Nephron progenitor cell (in vitro differentiated cells): ENCODE measurements at places on chromosomes 2 and 18.

DNA sequence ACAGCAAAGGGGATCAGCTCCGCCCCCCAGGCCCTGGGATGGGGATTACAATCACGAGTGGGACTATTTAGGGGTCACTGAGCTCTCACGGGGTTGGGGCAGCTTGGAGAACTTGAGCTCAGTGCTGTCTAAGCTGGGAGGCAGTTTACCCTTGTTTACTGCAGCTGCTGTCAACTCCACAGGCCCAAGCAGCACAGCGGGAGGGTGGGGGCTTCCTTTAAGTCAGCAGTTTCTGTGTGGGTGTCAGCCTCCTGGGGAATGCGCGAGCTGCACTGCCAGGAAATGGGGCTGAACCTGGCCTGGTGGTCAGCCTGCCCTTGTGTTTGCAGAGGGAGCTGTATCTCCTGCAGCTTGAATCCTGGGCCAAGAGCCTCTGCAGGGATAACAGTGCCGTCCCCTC, 29.8 kb downstream of the TOGARAM2 start:
- peak; percentile 22 for DNase-seq

- DNase-seq, result no peak
Measured at GRCh38 chr18:4351005-4351404, 104.1 kb downstream of the DLGAP1 start.

DNA sequence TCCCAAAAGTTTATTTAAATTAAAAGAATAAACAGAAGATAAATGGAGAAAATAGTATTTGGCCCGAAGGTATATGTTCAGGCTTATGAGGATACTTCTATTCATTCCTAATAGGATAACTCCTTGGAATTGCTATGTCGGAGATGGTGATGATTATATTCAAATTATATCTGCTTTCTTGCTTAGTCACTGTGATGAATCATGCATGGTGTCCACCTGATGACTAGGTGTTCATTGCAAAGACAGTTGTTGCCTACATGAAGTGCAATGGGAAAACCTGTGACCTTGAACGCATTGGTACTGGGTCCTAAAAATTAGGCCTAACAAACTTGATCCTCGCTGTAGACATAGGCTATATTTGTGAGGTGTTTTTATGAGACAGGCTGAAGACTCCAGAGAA, 617.3 kb upstream of the ZEB2 start:
- DNase-seq, result no peak

GRCh38 chr2:85852152-85852840, 36.5 kb downstream of the ST3GAL5 start:
- DNase-seq, result no peak

GRCh38 chr18:57389271-57389670, 36.9 kb downstream of the ST8SIA3 start:
- DNase-seq, result no peak

DNA sequence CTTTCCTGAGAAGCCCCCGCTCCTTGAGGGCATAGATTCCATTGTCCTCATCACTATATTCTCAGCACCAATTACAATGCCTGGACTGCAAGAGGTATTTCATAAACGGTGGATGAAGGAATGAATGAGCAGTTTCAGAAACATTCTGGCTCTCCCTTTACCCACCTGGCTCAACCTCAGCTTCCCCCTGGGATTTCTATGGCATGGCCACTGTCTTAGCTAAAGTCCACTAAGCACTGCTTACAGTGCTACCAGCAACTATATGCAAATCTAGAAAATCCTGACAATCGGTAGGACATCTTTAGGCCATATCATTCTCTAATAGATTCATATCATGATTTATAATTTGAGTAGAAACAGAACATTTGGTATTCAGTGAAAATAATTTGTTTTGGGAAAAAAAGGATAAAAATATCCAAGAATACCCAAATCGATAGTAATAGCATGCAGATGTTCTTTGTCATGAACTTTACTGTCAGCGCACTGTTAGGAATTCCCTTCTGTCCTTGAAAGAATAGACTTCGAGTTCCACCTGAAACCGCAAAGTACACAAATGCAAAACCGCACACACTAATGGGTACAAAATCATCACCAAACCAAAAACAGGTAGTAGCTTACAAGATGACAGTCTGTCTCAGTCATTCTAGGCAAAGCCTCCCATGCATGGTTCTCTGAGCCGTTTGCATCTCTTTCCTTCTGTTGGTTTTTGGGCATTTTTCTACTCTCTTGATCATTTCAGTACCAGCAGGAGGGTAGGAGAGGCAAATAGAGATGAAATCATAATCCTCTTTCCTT, 303.6 kb upstream of the ID2 start:
- DNase-seq, result no peak

GRCh38 chr2:145085612-145086011, 565.7 kb upstream of the ZEB2 start:
- DNase-seq, result no peak

GRCh38 chr2:60853531-60853930, 27.8 kb upstream of the REL start:
- no peak for DNase-seq

DNA sequence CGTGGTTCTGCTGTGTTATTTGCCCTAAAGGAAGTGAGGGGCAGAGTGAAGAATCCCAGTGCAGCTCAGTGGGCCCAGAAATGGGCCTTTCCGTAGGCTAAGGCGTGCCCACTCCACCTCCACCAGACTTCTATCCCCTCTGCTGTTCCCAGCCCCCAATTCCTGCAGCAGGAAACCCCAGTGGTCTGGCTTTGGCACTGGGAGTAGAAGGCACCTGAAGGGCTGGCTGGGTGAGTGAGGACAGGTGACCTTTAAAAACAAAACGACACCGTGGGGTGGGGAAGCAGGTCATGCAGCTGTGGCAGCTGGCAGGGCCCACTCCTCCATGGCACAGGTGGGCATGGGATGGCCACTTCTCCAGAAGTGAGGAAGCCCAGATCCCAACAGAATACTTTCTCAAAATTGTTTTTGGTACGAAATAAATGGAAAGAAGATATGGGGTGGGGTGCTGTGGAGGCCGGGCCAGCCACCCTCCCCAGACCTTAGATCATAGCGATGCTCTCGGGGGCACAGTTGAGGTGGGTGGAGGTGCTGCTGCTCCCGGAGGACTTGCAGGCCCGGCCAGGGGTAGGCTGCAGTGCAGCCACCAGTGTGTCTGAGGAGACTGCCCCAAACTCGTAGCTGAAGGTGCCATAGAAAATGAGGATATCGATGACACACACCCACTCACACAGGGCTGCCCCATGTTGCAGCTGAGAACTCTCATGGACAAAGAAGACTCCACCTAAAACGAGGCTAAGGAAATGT, 3.2 kb downstream of the RNF181 start:
- no peak for DNase-seq

DNA sequence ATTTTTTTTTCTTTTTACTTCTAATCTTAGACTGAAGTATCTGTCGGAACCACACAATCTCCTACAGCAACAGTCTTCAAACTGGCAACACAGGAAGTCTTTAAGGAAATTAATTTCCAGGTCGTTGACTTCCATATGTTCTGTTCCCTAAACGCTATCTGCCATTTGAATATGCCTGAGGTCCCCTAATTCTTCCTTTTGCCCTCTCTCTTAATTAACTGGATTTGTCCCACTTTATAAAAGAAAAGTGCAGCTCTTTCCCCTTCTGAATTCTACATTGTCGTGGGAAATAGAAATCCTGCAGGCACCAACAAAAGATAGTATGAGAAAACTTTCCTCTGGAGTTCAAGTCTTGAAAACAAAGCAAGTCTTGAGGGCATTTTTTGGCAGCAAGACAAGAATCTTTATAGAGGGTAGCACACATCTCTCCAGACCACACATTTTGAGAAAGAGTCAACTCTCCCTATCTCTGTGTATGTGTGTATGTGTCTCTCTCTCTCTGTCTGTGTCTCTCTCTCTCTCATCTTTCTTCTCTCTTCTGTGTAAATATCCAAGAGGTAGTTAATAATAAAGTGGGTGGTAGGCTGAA, 879.8 kb downstream of the SOCS6 start:
- DNase-seq, result no peak

DNA sequence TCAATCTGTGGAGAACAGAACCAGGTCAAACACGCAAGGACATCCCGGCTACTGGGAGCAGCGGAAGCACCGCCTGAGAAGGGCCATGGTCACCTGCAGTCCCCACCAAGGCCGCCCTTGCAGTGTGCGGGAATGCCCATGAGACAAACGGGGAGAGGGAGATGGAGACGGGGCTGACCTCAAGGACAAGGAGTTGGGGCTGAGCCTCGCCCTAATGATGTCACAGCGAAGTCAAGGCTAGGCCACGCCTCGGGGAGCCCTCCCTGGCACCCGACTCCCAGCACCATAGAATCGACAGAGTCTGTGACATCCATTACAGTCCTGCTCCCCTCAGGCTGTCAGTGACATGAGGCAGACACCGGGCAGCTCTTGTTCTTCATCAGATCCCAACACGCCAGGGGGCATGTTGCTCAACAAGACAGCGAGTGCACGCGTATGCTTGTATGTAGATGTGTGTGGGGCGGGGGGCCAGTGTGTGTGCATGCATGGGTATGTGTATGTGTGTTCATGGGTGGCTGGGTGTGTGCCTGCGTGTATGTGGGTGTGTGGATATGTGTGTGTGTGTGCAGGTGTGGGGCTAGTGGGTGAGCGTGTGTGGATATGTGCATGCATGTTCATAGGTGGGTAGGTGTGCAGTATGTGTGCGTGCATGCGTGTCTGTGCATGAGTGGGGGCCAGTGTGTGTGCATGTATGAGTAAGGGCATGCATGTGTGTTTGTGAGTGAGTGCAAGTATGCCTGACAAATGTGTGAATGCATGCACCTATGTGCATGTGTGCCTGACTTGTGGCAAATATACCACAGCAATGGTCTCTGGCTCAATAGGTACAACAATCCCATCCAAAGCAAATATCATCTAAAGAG, 57.0 kb downstream of the ANKMY1 start:
- no peak for DNase-seq

- no peak for DNase-seq
Measured at GRCh38 chr2:165529130-165529529, 59.6 kb downstream of the CSRNP3 start.

- DNase-seq, result no peak
Measured at GRCh38 chr2:240622531-240623235, 2.6 kb upstream of the GPR35 start.

DNA sequence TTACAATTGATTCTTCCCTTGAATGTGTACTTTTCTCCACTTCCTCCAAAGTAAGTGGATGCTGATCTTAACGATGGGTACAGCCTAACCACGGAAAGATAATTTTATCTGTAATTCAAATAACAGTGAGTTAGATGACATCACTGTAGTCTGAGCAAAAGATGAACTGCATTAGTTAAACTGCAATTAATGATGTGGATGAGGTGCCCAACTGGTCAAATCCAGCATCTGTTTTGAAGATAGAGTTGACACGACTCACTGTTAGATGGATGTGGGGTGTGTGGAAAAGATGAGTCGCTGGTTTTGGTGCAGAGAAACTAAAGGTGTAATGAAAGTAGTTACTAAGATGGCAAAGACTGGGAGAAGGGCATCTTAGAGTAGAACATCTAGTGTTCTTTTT, 270.5 kb upstream of the MEIS1 start:
- no peak for DNase-seq

GRCh38 chr2:66559672-66560071, 124.7 kb downstream of the MEIS1 start:
- no peak for DNase-seq

- no peak for DNase-seq
Measured at GRCh38 chr2:1603521-1603920, 140.8 kb downstream of the PXDN start.

DNA sequence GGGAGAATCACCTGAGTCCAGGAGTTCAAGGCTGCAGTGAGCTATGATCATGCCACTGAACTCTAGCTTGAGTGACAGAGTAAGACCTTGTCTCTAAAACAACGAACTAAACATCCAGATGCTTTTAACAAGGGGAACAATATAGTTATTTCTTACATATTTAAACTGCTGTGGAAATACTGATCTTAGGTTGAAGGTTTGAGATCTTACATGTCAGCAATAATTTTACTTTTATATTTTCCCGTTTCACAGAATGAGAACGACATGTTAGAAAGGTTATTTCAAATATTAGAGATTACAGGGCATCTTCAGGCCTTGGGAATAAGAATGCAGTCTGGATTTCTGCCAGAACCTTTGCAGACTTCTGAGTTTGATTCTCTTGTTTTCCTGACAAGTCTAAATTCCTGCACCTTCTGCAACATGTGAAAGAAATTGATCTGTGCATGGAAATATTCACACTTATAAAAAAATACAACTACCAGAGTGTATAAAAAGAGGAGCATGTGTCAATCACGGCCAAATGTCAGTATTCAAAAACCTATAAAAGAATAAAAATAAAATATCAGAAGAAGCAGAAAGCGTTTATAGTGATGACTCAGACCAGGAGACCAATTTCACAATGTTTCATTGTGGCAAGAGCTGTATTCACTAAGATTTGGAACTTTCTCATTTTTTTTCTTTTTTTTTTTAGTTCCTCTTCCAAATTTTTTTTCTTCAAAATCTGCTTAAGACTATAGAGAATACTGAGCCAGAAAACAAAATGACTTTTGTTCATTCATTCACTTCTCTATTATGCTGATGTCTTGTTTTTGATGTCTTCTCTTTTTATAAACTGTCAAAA, 29.6 kb downstream of the COLEC12 start:
- DNase-seq, result no peak

DNA sequence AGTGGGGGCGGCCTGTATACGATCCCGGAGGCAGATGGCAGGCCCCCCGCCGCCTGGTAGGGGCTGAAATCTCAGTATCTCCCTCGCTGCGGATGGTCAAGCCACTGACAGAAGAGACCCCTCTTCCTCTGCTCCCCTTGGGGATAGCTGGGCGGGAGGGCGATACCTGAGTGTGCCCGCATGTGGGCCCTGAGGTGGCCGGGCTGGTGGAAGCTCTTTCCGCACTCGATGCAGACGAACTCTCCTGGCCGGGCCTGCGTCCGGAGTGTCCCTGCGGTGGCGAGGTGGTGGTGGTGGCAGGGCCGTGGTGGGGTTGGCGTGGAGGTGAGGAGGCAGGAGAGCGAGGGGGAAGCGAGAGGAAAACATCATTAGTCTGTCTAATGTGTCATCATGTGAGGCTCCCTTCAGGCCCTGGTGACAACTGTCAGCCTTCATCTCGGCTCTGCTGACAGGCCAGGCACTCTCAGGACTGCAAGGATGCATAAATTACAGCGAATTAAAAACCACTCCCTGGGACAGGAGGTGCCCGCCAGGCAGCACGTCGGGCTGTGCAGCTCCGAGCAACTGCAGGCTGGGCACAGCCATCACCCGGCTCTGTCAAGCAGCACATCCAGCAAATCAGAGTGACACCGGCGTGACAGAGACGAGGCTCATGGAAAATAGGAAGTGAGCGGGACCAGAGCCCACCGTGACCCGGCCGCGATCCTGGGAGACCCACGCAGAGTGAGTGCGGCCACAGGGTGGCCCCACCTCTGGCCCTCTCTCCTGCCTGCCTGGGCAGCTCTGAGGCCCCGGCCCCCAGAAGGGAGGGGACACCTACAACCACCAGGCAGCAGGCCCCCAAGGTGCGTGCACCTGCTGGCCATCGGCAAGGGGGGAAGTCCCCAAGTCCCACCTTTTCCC, 123.5 kb downstream of the ZNF516 start:
- no peak for DNase-seq
